Right atrium auricular region (tissue), 2 donors: ENCODE measurements at places on chromosomes 12 and 14.

DNA sequence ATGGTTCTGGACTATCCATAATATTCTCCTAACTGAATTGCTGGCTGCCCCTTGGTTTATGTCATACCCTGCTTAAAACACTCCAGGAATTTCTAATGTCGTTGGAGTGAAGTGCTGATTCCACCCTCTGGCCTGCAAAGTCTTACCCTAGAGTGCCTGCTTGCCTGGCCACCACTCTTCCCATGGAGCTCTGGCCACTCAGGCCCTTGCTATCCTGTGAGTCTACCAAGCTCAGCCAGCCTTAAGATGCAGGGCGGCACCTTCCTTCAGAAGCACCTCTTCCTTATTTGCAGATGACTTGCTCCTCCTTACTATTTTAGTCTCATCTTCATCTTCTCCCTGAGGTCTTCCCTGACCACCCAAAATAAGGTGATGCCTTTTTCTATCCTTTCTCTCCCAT, 35.3 kb downstream of the SLC6A15 start:
- no peak for DNase-seq

DNA sequence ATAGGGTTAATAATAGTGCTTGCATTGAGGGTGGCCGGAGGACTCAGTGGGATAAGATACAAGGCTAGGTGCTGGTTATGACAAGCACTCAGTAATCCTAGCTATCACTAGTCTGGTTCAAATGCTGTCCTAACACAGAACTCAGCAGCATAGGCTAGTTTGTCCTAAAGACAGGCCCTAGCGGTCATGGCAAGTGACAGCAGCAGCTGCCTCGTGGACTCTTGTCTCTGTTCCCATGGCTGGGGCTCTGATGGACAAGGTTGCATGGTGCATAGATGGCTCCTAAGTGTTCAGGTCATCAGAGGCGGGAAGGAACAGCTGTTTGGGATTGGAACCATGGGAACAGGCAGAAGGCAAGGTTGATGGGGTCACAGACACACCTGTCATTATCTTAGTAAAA, 42.4 kb upstream of the IGF1 start:
- DNase-seq = no peak

GRCh38 chr12:79547735-79548609, 142.8 kb downstream of the PAWR start:
- no peak for DNase-seq

GRCh38 chr14:63276492-63277342, 42.0 kb downstream of the GPHB5 start:
- no peak for DNase-seq

DNA sequence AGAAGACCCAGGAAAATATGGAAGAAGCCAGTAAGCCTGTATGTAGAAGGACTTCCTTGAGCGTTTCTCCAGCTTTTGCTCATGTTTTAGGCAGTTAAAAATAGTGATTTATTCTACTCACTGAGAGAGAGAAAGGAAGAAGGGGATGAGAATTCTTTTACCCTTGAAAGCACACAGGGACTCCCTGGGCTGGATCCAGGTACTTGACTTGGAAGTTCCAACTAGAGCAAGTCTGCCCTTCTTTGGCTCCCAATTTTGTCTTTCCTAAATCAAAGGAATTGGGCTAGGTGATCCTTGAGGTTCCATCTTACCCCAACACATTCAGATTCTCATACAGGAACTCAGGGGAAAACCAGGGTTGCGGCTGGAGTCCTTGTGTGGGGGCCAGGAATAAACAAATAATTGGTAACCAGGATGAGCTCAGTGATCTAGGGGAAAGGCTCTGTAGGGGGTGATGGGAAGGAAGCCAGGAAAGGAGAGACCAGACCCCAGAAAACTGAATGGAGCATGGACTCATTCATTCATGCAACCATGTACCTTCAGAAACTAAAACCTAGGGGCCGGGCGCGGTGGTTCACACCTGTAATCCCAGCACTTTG, 11.5 kb upstream of the ITGA5 start:
- DNase-seq = no peak

GRCh38 chr14:89378119-89378518, 38.9 kb downstream of the FOXN3 start:
- no peak for DNase-seq

- DNase-seq = no peak
These were observed 59.1 kb upstream of the GALNT9 start for GRCh38 chr12:132388379-132389015.

DNA sequence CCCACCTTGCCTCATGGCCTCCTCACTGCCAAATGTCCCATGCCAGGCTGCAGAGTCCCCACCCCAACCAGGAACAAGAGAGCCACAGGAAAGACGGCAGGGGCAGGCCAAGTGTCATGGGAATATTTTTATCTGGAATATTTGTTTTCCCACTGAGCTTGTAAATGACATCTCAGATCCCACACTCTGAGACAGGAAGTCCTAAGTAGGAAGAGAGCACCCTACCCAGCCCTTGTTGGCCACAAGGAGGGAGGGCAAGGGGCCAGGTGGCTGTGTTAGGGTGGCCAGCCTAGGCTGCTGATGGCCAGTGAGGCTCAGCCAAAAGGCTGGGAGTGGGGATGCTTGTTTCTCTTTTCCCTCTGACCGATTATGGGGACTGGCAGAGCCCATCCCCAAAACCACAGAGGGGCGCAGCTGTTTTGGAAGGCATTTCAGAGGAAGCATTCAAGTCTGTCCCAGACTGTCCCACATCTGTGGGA, 7.7 kb upstream of the MEG3 start:
- no peak for DNase-seq

DNA sequence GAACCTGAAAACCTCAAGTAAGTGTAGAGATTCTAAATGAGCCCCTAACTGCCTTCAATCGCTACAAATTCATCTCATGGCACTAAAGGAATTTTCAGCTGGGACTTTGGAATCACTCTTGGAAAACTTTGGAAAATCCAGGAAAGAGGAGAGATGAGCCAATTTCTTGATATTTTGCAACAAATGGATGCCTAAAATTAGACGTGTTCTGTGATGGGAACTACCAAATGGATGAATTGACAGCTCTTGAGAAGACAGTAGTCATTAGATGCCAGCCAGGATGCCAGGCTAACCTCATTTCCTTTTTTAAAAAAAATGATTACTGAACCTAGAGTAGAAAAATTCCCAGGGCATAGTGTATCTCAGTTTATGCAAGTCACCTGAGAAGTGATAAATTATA, 78.3 kb downstream of the NPAS3 start:
- no peak for DNase-seq

- no peak for DNase-seq
These were observed 243.0 kb upstream of the PDE3A start for GRCh38 chr12:20125276-20125798.

- no peak for DNase-seq
These were observed 108.8 kb downstream of the KITLG start for GRCh38 chr12:88471331-88472045.

DNA sequence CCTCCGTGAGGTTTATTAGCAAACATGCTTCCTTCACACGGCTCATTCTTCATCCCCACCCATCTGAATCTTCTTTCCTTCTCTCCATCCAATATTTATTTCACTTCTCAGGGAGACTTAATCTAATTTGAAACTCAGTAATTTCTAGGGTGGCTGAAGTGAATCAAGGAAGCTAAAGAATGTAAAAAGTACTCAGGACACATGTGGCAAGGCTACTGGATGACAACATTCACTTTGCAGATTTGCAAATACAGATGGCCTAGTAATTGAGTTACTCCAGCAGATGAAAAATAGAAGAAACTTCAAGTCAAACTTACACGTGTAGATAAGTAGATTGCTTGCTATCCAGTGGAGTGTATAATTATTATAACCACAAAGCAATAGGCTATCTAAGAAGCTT, 15.4 kb upstream of the BEST3 start:
- DNase-seq = no peak

DNA sequence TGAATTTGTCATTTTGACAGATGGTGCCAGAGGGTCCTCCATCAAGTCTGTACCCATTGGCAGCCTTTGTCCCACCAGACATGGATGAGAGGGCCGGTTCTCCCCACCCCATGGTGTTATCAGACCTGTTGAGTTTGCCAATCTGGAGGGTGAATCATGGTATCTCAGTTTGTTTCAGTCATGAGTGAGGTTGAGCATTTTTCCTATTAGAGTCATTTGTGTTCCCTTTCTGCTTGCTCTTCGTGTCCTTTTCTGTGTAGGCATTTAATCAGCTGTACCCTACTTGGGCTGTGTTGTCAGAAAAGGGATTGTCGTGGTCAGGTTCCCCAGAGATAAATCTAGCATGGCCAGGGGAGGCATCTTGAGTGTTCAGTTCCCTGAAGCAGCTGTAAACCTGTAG, 30.5 kb downstream of the SLC24A4 start:
- DNase-seq = no peak

- no peak for DNase-seq
These were observed 217.3 kb upstream of the TBX3 start for GRCh38 chr12:114901316-114901715.

GRCh38 chr14:73786636-73787485, 64.8 kb upstream of the PTGR2 start:
- DNase-seq = no peak

GRCh38 chr14:92719421-92719820, 29.0 kb downstream of the LGMN start:
- DNase-seq = no peak

GRCh38 chr12:69468237-69469026, 1.8 kb upstream of the FRS2 start:
- DNase-seq = no peak

DNA sequence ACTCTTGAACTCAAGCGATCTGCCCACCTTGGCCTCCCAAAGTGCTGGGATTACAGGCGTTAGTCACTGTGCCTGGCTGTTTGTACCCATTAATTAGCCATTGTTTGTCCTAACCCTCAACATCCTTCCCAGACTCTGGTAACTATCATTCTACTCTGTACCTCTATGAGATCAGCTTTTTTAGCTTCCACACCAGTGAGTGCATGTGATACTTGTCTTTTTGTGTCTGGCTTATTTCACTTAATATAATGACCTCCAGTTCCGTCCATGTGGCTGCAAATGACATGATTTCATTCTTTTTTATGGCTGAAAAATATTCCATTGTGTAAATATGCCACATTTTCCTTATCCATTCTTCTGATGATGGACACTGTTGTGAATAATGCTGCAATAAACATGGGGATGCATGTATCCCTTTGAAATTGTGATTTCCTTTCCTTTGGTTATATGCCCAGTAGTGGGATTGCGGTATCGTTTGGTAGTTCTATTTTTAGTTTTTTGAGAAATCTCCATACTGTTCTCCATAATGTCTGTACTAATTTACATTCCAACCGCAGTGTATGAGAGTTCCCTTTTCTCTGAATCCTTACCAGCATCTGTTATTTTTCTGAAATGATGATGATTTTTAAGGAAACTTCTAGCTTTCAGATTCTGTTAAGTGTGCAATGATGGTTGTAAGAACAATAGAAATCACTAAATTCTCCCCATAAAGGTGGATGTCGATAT, 6.7 kb upstream of the PPP4R3A start:
- no peak for DNase-seq

- DNase-seq = no peak
These were observed 116.9 kb downstream of the SCFD1 start for GRCh38 chr14:30738978-30739377.

DNA sequence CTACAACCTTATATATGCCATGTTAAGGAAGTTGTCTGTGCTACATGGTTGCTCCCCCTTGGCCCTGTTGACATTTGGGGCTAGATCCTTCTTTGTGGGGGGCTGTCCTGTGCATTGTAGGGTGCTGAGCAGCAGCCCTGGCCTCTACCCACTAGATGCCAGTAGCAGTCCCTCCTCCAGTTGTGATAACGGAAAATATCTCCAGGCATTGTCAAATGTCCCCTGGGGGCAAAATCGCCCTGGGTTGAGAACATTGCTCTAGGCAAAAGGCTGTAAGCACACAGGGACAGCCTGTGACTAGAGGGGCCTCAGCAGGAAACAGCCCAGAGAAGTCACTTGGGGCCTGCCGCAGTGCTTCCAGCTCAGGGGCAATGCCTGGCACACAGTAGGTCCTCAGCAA, 1100.3 kb downstream of the BCL11B start:
- no peak for DNase-seq

DNA sequence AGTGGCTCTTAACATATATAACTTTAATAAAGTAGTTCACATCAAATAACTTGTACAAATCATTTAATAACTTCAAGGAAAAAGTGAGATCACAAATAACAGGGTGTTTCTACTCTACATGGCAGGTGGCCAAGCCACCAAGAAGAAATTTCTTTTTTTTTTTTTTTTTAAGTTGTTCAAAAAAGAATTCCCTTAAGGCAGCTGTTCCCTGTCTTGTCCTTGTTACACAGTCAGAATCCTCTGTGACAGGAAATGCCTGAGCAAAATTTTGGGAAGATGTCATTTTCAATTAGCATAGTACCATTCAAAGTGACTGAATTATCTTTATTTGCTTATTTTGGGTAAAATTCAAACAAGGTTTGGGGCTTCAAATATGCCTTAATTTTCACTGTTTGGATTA, 79.4 kb downstream of the LIN7A start:
- DNase-seq = no peak

- DNase-seq = no peak
These were observed 43.9 kb upstream of the NUDT4 start for GRCh38 chr12:93333828-93334227.

GRCh38 chr14:30751646-30752416, 122.5 kb upstream of the COCH start:
- DNase-seq = no peak
